ENCODE measurements at places on chromosomes 1 and 21.
A peak's percentile ranks its signal among the peaks of the same experiment; 100 is the strongest.

- DNase-seq = no peak
Observed at GRCh38 chr1:242011894-242012660, 13.2 kb upstream of the MAP1LC3C start.

- DNase-seq = no peak
Observed at GRCh38 chr1:67957066-67957465, 93.4 kb downstream of the DIRAS3 start.

DNA sequence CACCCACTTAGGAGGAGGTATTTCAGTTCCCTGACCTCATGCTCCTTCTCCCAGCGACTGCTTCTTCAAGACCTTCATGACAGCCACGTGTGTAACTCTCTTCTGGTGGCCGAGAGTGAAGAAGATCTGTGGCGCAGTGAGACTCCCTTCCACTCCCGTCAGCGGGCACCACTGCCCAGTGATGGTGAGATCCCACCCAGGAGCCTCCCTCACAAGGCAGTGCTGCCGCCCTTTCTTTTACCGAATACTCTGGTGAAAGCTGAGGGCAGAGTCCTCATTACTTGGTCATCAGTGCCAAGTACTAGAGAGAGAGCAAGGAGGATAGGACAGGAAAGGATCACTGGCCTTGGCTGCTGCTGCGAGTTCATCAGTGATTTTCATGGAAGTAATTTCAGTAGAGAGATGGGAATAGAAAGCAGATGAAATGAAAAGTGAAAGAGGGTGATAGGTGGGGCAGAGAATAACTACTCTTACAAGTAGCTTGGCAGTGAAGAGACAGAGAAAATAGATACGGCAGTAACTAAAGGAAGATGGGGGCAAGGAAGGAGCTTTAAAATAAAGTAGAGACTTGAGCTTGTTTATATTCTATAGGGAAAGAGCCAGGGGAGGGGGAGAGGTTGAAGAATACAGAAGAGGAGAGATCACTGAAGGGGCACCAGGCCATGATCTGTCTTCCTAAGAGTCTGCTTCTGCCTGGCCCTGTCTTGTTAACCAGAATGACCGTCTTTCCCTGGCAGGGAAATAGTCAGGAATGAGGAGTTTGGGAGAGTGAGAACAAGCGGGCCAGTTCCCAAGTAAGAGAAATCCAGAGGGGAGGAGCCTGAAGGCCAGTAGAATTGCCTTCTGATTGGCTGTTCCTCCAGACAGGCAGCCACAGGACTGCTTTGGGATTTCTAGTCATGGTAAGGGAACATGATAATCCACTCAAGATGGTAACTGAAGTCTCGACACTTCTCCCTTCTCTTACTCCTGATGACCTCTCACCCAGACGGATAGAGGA lies 18.3 kb downstream of the HYI start:
- DNase-seq = no peak

DNA sequence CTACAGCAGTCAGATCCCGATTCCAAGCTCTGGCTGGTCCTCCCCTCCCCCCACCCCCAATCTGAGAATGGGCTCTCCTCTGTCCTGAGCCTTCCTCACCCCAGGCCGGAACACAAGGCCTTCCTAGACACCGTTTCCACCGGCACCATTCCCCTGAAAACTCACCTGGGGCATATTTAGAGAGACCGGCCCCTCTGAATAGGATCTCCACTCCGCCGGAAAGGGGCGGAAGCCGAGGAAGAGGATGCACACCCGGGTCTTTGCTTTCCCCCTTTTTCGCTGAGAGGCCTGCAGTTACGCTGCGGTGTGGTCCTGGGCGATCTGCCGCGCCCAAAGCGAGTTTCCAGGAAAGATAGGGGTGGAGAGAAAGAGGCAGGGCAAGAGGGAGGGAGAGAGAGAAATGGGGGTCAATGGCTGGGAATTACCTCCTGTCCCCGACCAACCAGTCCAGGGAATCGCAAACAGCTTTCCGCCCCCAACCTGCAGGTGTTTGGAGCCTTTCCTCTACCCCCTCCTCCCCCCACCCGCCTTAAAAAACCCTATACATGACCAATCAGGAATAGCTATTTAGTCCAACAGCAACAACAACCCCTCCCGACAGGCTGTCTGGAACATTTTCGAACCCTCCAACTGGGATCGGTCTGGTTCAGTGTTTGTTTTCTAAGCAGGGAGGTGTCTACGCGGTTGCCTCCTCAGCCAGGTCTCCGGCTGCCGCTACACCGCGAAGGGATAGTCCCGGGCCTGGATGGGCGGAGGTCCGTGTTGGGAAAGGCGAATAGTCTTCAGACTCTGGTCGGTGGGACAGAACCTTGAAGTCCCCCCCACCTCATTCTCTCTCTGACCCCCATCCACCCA lies 2.8 kb downstream of the TAL1 start:
- no peak for DNase-seq

GRCh38 chr1:47187231-47187925 lies 2.5 kb downstream of the PDZK1IP1 start:
- DNase-seq = no peak

DNA sequence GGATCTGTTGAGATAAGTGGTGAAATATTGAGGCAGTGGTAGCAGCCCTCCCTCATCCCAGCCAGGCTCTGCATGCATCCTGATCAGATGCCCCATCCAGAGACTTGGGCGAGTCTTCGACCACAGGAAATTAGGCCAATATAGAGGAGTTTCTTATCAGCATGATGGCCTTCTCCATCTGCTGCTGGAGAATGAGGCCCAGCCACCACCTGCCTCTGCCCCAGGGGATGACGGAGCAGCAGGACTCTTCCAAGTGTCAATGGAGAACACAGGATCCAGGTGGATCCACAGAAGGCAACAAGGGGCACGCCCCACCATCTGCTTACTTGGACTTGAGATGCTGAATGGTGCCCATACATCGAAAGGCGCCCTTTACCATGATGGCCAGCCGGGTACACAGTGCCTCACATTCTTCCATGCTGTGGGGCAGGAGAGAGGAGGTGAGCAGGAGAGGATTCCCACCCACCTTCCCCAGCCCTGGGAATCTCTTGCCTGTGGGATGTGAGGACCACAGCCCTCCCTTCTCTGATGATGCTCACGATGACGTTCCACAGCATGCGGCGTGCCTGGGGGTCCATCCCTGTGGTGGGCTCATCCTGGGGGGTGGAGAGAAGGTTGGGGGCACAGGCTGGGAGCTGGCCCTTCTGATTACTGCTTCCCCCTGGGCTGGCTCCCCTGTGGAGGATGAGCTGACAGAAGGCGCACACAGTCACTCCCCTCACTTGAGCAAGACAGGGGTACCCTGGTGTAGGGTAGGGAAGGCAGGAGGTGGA lies 91.5 kb upstream of the GCLM start:
- no peak for DNase-seq

DNA sequence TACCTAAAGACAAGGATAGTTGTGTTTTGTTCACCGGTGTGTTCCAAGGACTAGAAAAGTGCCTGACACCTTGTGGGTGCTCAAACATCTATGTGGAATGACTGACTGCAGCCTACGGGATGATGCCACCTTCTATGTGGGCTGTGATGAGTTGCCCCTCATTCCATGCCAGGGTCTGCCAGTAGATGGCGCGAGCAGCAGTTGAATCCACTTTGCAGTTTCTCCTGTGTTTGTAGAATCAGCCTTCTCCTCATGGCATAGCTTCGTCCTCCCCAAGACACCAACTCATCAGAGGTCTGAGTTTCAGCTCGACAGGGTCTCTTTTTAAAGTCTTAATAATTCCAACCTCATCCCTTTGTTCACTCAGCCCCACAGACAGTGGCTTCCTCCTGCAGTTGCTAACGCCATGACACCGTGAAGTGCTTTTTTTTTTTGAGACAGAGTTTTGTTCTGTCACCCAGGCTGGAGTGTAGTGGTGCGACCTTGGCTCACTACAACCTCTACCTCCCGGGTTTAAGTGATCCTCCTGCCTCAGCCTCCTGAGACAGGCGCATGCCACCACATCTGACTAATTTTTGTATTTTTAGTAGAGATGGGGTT lies 133.7 kb downstream of the CAPN8 start:
- peak; percentile 16 for DNase-seq

DNA sequence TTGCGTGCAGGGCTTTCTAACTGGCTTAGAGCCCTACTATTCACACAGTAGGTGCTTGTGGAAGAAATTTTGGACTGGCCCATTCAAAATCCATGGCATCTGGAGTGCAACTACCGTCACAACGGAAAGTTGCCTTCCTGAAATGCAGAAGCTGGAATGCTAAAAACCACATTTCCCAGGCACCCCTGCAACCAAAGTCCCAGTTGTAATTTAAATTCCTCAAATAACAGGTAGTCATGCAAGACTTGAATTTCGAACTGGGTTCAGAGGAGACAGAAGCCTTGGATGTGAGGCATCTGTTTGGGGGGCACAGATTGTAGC lies 186.7 kb downstream of the TOMM20 start:
- DNase-seq = no peak

GRCh38 chr1:77796695-77797405 lies 17.4 kb downstream of the MIGA1 start:
- no peak for DNase-seq

- DNase-seq = peak; percentile 39
Observed at GRCh38 chr21:46097336-46098293, at the start of gene COL6A2. Gene COL6A2 (plus strand): TSS chr21:46098112.

GRCh38 chr21:22925032-22925431 lies 1926.8 kb downstream of the NCAM2 start:
- no peak for DNase-seq

- DNase-seq = no peak
Observed at GRCh38 chr1:53326598-53327181, 1.2 kb downstream of the LRP8 start.

DNA sequence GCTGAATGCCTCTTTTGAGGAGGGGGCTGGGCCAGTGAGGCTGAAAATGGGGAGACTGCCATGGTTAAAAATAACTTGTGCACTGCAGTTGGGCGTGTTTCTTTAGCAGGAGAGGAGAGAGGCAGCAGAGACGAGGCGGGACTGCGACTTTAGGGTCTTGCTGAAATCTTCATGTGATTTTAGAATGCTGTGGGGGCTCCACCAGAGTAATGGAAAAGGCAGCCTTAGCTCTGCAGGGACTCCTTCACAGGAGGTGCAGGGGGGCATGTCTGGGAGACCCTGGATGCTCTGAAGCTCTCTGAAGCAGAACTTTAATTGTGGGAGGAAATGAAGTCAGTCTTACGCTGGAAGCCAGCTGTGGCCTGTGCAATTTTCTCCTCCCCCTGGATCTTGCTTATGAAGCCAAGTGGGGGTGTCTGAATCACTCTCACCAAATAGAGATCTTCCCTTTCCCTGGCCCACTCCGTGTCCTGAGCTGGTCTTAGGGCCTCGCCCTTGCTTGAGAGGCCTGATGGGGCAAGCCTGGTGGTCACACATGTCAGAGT lies 60.8 kb downstream of the NDUFS5 start:
- no peak for DNase-seq

DNA sequence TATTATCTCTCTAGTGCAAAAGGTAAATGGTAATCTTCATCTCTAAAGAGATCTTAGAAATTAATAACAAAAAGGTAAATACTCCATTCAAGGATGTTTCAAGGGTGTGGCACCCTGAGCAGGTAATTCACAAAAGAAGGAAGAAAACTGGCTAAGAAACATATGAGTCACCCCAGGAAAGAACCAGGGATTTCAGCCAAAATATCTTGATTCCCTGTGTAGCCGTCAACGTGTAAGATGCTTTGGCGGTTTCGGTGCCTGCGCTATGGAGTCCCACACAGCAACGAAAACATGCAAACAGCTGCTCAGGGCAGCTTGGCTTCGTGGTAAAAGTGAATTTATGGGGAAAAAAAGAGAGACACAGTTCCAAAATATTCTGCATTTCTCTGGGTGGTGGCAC lies 3.7 kb downstream of the ITGB2 start:
- no peak for DNase-seq

- no peak for DNase-seq
Observed at GRCh38 chr21:35257413-35257812, 208.3 kb upstream of the RUNX1 start.

DNA sequence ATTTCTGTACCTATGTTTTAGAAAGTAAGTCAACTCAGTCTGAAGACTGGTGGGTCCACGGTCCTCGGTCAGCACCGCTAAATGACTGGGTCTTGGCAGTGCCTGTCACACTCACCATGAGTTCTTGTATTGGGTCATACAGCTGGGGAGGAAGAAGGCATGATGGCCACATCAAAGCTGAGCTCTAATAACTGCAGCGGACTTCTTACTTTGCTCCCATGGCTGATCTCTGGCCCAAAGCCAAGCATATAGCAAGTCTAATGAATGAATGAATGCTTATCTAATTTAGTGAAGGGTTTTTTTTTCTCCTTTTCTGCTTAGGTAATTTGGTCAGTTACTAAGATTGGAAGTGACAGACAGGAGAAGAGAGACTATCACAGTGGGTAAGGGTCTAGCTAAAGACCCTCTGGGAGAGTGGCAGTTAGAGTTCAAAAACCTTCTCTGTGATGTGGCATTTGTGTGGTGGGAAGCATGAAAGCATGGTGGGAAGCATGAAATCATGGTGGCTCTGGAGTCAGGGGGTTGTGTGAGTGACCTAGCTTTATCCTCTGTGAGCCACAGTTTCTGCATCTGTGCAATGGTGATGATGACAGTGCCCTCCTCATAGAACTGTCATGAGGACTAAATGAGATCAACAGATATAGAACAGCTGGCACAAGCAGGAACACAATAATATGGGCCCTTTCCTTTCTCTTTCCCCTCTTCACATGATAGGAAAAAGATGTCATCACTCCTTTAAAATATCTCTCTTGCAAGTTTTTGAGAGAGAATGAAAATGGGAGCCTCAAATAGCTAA lies 78.9 kb upstream of the JAK1 start:
- DNase-seq = no peak

GRCh38 chr1:42117214-42117613 lies 36.0 kb upstream of the GUCA2B start:
- no peak for DNase-seq

DNA sequence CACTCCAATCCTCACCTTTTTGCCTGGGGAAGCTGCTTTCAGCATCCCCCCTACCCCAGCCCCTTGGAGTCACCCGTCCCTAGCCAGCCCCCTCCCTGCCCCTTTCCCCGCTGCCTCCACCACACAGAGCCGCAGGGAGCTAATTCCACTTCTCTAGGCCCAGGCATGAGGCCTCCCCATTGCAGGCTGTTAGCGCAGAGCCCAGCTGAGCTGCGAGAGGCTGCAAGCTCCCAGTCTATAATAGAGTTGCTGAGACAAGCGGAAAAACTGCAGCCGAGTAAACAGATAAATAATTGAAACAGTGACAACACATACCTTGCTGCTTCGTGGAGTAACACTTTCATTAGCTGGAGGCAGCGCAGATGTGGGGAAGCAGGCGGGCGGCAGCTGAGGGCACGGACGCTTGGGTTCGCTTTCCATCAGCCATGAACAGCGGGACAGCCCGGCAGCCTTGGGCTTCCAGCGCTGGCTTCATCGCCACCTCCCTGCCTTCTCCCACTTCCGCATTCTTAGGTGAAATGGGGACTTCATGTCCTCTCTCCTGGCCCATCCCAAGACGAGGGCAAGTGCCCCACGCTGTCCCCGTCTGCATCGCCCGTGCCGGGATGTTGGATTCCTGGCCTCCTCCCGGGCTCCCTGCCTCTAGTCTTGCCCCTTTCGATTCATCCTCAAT lies 183.3 kb downstream of the IGSF21 start:
- no peak for DNase-seq

All from activated T-helper 2 cell treated with anti-CD3 and anti-CD28 coated beads, Interferon-gamma antibody, Interleukin-2, Interleukin-4, amounts not matched to agents 10 μg/mL and 5 μg/mL and 100 μg/mL, durations not matched to agents 14 hours and 24 hours and 36 hours (primary cell).